CD14-positive monocyte (primary cell): ENCODE measurements at places on chromosomes 7 and 10.

- H3K4me3 ChIP-seq = no peak overlapping the region
- H3K4me1 ChIP-seq = no peaks in the 10 kb centered on the region
- H3K27me3 ChIP-seq = no peaks in the 10 kb centered on the region
- no peak overlapping the region for H3K27ac ChIP-seq
- H3K36me3 ChIP-seq = no peaks in the 10 kb centered on the region
These were observed 898.8 kb downstream of the ANKRD7 start for GRCh38 chr7:119123326-119123725.

- H3K4me3 ChIP-seq = no peak overlapping the region
- H3K4me1 ChIP-seq = no peaks in the 10 kb centered on the region
- H3K36me3 ChIP-seq = no peaks in the 10 kb centered on the region
- no peak overlapping the region for H3K27ac ChIP-seq
- no peak for DNase-seq
These were observed 219.2 kb upstream of the HDAC9 start for GRCh38 chr7:18276380-18276779.

DNA sequence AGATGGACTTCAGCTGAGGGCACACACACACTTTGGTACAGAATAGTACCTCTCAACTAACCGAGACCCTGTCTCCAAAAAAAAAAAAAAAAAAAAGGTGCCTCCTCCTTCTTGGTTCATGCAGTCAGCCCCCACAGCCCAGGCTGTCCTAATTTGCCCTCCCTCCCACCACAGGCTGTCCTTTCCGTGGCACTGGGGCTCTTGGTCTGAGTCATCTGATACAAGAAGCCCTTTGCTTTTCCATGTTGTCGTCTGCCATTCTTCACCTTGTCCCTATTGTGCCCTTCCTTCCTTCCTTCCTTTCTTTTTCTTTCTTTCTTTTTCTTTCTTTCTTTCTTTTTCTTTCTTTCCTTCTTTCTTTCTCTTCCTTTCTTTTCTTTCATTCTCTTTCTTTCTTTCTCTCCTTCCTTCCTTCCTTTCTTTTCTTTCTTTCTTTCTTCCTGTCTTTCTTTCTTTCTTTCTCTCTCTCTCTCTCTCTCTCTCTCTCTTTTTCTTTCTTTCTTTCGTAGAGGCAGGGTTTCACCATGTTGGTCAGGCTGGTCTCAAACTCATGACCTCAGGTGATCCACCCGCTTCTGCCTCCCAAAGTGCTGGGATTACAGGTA is 96.0 kb upstream of the IKZF1 start:
- H3K27ac ChIP-seq = peak overlapping the region; percentile 73
- DNase-seq = no peak
- H3K27me3 ChIP-seq = no peaks in the 10 kb centered on the region
- peaks cover 57% of the 10 kb centered on the region for H3K4me1 ChIP-seq
- no peak overlapping the region for H3K4me3 ChIP-seq

DNA sequence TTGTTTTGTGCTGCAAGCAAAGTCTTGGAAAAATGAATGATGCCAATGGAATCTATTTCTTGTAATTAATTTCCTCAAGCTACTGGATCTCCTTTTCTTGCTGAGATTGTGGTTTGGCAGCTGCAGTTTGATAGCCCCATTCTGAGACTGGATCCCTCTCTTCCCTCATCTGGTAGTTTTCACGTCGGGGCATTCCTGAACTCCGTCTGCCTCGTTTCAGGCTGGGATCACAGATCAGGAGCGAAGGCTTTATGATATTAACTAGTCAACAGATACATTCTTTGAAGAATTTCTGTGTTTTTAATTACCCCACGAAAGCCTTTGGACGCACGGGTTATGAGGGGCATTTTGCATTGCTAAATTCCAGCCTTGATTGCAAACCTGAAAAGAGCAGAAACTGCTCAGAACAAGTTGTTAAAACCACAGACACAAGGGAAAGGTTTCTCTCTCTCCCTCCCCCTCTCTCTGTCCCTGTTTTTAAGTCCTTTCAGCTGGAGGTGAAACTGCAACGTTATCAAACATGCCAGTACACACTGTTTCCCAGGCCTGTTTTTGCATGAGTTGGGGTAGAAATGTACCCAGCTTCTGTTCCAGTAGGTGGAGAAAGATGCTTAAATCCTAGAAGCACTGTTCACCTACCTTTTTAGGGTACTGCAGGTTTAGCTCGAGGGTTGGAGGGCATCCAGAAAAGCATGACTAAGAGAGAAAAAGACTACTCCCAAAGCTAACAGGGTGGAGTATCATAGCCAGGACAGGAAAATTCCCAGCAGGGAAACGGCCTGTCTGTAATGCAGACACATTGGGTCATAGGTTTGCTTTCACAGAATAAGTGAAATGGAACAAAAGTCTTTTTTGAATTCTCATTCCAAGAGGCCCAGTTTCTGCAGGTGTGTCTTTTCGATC is 124.3 kb downstream of the CUX1 start:
- no peak for DNase-seq
- no peaks in the 10 kb centered on the region for H3K27me3 ChIP-seq
- H3K4me3 ChIP-seq = no peak overlapping the region
- H3K36me3 ChIP-seq = peaks cover 18% of the 10 kb centered on the region
- H3K4me1 ChIP-seq = no peaks in the 10 kb centered on the region

DNA sequence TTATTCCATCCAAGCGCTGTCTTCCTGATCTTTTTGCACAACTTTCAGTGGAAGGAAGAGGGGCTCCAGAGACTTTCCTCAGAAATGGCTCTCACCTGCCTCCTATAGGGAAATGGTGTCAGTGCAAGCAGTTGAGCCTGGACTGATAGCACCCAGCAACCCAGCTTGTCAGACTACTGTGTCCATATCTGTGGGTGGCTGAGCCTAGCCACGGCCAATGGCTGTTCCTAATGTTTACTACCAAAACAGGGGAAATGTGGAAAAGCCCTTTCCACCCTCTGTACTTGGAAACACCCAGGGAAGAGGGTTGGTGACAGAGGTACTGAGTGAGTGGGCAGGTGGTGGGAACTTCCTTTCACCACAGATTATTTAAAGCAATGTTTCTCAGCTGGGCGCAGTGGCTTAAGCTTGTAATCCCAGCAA is 4.3 kb upstream of the YKT6 start:
- no peaks in the 10 kb centered on the region for H3K27me3 ChIP-seq
- no peak overlapping the region for H3K4me3 ChIP-seq
- no peaks in the 10 kb centered on the region for H3K36me3 ChIP-seq
- H3K4me1 ChIP-seq = peaks cover 3% of the 10 kb centered on the region
- DNase-seq = no peak

- no peaks in the 10 kb centered on the region for H3K36me3 ChIP-seq
- H3K27me3 ChIP-seq = no peaks in the 10 kb centered on the region
- H3K27ac ChIP-seq = no peak overlapping the region
- H3K4me1 ChIP-seq = no peaks in the 10 kb centered on the region
These were observed 90.3 kb upstream of the ZNF438 start for GRCh38 chr10:31121757-31122577.

DNA sequence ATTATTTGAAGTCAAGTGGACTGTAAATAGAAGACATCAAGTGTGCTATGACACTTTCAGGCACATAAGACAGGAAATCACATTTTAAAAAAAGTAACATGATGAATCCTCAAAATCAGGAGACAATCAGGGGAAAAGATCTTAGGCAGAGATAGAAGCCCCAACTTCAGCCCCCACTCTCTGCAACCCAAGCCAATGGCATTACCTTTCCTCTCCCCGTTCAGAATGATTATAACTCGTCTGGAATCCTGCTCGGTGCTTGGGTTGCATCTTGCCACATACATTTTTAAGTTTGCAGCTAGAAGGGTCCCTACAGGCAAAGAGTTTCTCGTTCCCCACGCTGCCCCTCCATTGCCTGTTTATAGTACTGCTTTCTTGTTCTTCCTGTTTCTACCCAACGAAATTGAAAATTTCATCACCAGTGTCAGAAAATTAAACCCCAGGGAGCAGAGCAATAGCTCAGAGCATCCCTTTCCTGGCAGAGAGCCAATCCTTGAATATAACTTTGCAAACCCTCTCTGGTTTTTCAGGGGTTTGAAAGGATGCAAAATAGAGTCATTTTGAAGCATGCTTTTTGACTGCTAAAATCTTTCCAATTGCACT is 260.5 kb upstream of the AOAH start:
- H3K27ac ChIP-seq = no peak overlapping the region
- DNase-seq = peak; percentile 41
- no peaks in the 10 kb centered on the region for H3K36me3 ChIP-seq
- no peak overlapping the region for H3K4me3 ChIP-seq

DNA sequence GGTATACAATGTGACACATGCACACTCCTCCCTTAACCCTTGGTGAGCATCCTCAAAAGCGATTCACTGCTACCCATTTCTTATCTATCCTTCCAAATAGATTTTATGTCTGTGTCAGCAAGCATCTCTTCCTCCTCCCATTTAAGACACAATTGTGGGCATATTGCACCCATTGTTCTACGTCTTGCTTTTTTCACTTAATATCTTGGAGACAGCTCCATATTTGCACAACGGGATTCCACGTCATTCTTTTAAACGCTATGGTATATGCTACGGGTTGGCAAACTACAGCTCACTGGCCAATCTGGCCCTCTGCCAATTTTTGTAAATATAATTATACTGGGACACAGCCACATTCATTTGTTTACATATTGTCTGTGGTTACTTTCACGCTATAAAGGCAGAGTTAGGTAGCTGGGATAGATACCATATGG is 88.6 kb downstream of the RNF216 start:
- H3K36me3 ChIP-seq = no peaks in the 10 kb centered on the region
- H3K4me1 ChIP-seq = peaks cover 97% of the 10 kb centered on the region
- no peaks in the 10 kb centered on the region for H3K27me3 ChIP-seq

GRCh38 chr7:77348371-77348813 is 67.8 kb downstream of the GSAP start:
- no peak overlapping the region for H3K4me3 ChIP-seq
- H3K27ac ChIP-seq = no peak overlapping the region
- peaks cover 65% of the 10 kb centered on the region for H3K36me3 ChIP-seq
- no peak for DNase-seq
- no peaks in the 10 kb centered on the region for H3K27me3 ChIP-seq

- peak overlapping the region; percentile 68 for H3K27ac ChIP-seq
- peaks cover 33% of the 10 kb centered on the region for H3K4me1 ChIP-seq
- H3K27me3 ChIP-seq = no peaks in the 10 kb centered on the region
- DNase-seq = no peak
- no peak overlapping the region for H3K4me3 ChIP-seq
- H3K36me3 ChIP-seq = peaks cover 44% of the 10 kb centered on the region
These were observed 29.1 kb downstream of the TNRC18 start for GRCh38 chr7:5394264-5395105.

GRCh38 chr7:44977304-44977958 is 1.4 kb downstream of the MYO1G start:
- H3K27ac ChIP-seq = peak overlapping the region; percentile 100
- H3K4me1 ChIP-seq = peaks cover 56% of the 10 kb centered on the region
- H3K4me3 ChIP-seq = peak overlapping the region; percentile 99
- DNase-seq = peak; percentile 97

GRCh38 chr10:131825150-131825848 is 75.5 kb upstream of the PPP2R2D start:
- no peak for DNase-seq
- no peaks in the 10 kb centered on the region for H3K27me3 ChIP-seq
- no peak overlapping the region for H3K4me3 ChIP-seq

GRCh38 chr10:67115972-67116371 is 190.1 kb downstream of the LRRTM3 start:
- no peaks in the 10 kb centered on the region for H3K27me3 ChIP-seq
- no peaks in the 10 kb centered on the region for H3K4me1 ChIP-seq
- no peak for DNase-seq
- H3K27ac ChIP-seq = no peak overlapping the region

DNA sequence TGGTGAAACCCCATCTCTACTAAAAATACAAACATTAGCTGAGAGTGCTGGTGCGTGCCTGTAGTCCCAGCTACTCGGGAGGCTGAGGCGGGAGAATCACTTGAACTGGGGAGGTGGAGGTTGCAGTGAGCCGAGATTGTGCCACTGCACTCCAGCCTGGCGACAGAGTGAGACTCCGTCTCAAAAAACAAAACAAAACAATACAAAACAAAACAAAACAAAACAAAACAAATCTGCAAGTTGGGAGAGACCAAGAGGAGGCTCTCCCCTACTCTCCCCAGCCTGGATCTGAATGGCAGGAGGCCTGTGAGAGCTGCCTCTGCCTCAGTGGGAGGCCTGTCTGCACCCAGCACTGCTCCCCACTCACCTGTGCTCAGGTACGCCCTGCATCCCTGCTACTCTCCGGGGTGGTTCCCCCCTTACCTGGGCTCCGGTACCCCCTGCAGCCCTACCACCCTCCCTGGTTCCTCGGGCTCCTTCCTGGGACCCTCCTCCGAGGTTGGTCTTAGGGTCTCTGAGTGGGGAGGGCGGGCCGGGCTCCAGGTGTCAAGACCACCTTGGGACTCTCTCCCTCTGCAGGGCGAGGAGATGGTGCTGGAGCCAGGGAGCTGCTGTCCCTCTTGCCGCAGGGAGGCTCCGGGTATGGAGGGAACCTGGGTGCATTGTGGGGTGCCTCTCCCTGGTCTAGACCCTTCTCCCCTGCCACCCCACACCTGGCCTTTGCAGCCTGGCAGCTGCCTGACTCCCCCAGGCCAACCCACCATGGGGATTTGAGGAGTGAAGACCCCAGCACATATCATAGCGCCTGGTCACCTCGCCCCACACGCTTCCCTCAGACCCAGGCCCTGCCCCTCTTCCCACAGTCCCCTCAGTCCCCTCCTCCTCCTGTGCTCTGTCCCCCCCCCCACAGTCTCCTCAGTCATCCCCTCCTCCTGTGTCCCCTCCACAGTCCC is 9.5 kb upstream of the ZNF862 start:
- DNase-seq = no peak
- H3K27ac ChIP-seq = no peak overlapping the region
- no peaks in the 10 kb centered on the region for H3K4me1 ChIP-seq
- no peaks in the 10 kb centered on the region for H3K36me3 ChIP-seq

DNA sequence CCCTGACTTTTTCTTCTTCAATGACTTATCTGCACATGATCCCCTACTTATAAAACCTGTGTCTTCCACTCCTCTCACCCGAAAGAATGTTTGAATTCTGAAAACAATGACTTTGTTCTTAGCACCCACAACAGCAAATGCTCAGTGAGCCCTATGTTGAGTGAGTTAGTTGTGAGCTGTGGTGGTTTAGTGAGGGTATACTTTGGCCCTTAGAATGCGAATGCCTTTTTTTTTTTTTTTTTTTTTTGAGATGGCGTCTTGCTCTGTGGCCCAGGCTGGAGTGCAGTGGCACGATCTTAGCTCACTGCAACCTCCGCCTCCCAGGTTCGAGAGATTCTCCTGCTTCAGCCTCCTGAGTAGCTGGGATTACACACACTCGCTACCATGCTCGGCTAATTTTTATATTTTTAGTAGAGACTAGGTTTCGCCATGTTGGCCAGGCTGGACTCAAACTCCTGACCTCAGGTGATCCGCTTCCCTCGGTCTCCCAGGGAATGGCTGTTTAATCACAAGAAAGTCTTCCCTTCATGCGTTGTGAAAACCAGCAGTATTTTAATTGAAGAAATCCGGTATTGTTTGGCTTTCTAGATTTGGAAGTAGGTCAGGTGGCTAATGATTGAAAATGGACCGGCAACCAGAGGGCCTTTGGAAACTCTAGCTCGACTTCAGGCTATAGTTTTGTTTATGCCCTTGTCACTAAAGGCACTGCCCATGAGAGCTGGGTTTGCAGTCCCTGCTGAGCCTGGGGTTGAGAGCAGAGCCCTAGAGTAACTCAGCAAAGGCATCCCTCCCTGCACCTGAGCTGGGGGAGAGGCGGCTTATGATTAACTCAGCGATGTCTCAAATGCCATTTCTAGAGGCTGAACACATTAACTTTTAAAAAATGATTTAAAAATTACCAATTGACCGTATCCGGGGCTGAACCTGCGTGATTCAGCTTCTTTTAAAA is 41.3 kb downstream of the CUX1 start:
- H3K36me3 ChIP-seq = no peaks in the 10 kb centered on the region
- no peaks in the 10 kb centered on the region for H3K27me3 ChIP-seq
- H3K27ac ChIP-seq = peak overlapping the region; percentile 39
- H3K4me1 ChIP-seq = peaks cover 62% of the 10 kb centered on the region
- no peak for DNase-seq
